IMR-90 (cell line): ENCODE measurements at places on chromosomes 1 and 21. TPM values are rescaled to one million over a fixed set of nuclear protein-coding genes. Genes with fewer than 3 reads are reported as not detected.

- H3K27ac ChIP-seq: no peak overlapping the region
- H3K4me3 ChIP-seq: no peak overlapping the region
- H3K27me3 ChIP-seq: no peaks in the 10 kb centered on the region
- H3K4me1 ChIP-seq: no peaks in the 10 kb centered on the region
- H3K36me3 ChIP-seq: peaks cover 3% of the 10 kb centered on the region
Observed at GRCh38 chr1:169809370-169810095, 14.8 kb upstream of the METTL18 start.

- H3K36me3 ChIP-seq: peaks cover 84% of the 10 kb centered on the region
- H3K27ac ChIP-seq: peak overlapping the region; percentile 35; the same call in 1 of the 2 replicates
- no peaks in the 10 kb centered on the region for H3K27me3 ChIP-seq
- no peak for DNase-seq
Observed at GRCh38 chr1:160214481-160215140, 9.4 kb downstream of the PEA15 start.

DNA sequence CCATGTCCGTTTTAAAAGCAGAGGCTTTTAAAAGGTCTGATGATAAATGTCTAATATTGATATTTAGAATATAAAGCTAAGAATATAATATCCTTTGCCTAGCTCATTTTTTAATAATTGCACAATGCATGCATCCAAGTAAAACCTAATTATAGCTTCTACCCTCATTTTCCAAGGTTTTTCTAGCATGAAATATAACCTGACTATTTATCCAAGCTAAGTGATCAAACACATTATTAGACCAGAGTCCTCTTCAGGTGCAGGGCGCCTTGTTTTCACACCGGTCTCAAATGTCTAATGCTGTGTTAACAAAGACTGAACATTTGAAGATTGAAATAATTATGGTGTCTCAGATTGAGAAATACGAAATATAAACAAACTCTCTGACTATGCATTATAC, 648.9 kb upstream of the CXADR start:
- no peak for DNase-seq
- H3K4me3 ChIP-seq: no peak overlapping the region
- H3K27ac ChIP-seq: no peak overlapping the region

GRCh38 chr1:116375887-116376728, 3.1 kb downstream of the ATP1A1 start:
- peaks cover 27% of the 10 kb centered on the region for H3K4me1 ChIP-seq
- H3K36me3 ChIP-seq: no peaks in the 10 kb centered on the region
- no peak overlapping the region for H3K4me3 ChIP-seq
- DNase-seq: peak; percentile 68
- H3K27me3 ChIP-seq: no peaks in the 10 kb centered on the region

DNA sequence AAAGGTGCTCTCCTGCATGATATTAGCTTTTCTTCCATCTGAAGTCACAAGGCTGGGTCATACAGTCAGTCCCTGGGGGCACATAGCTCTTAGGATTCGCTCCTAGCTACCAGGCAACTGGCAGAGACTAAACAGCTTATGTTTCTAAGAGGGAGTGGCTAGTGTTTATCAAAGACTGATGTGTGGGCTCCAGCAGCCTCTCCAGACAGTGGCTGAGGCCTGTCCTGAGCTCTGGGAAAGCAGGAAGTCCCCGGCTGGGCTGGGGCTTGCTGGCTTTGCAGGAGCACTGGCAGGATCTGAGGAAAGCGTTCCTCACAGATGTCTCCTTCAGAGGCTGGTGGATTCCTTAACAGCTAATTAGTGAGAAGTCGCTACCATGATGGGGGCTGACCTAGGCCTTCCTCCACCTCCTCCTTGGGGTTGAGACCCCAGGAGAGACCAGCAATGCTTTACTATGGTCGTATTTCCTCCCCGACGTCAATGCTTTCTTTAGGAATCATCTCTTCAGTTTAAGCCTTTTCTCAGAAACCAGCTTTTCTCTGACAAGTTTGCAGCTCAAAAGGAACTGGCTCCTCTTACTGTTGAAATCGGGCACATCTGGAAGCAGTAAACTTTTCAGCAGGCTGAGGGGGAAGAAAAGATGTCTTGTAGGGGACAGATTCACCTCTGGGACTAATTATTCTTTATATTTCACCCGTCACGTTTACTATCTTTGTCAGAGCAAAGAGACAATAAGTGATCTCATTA, 33.5 kb upstream of the HHAT start:
- H3K4me3 ChIP-seq: no peak overlapping the region
- no peaks in the 10 kb centered on the region for H3K36me3 ChIP-seq
- H3K4me1 ChIP-seq: peaks cover 3% of the 10 kb centered on the region; the same call in 1 of the 2 replicates
- no peak overlapping the region for H3K27ac ChIP-seq

DNA sequence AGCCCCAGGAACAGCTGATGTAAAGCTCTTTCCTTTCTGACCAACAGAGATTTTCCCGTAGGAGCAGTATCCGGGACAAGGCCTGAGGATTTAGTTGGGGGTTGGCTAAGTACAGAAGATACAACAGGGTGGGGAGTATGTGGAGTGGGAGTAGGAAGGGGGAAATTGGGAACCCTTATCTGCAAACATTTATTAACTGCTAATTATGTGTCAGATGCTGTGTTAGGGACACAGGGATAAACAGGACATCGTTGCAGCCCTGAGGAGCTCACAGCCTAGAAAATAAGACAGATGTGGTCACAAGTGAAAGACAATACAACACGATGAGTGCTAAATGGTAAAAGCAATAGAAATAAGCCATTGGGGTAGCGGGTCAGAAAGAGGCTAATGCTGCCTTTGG, 12.0 kb downstream of the CD84 start:
- no peak overlapping the region for H3K4me3 ChIP-seq
- no peaks in the 10 kb centered on the region for H3K27me3 ChIP-seq
- no peak for DNase-seq
- H3K27ac ChIP-seq: no peak overlapping the region
- no peaks in the 10 kb centered on the region for H3K4me1 ChIP-seq

- H3K4me3 ChIP-seq: no peak overlapping the region
- peaks cover 4% of the 10 kb centered on the region; the same call in 1 of the 2 replicates for H3K4me1 ChIP-seq
- no peaks in the 10 kb centered on the region for H3K27me3 ChIP-seq
- DNase-seq: peak; percentile 49
- no peak overlapping the region for H3K27ac ChIP-seq
Observed at GRCh38 chr1:59477286-59477685, 180.4 kb downstream of the FGGY start.

DNA sequence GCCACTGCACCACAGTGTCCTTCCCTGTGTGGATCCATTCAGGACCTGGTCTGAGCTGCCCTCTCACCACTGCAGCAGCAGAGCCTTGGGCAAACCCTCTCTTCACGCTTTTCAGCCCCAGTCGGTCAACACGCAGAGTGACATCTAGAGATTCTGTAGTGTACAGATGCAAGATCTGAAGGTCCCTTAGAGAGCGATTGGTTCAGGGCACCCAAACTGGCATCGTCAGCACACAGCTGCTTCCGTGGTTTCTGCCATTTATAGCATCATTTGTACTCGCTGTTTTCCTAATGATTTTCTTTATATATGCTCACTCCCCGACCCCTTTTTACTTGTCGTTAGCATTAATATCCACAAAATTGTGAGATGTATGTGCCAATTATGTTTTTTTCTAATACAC, 1.5 kb upstream of the ASCL5 start:
- no peak for DNase-seq
- no peak overlapping the region for H3K27ac ChIP-seq
- H3K27me3 ChIP-seq: peaks cover 24% of the 10 kb centered on the region
- H3K4me3 ChIP-seq: no peak overlapping the region
- no peaks in the 10 kb centered on the region; the same call in 1 of the 2 replicates for H3K36me3 ChIP-seq

DNA sequence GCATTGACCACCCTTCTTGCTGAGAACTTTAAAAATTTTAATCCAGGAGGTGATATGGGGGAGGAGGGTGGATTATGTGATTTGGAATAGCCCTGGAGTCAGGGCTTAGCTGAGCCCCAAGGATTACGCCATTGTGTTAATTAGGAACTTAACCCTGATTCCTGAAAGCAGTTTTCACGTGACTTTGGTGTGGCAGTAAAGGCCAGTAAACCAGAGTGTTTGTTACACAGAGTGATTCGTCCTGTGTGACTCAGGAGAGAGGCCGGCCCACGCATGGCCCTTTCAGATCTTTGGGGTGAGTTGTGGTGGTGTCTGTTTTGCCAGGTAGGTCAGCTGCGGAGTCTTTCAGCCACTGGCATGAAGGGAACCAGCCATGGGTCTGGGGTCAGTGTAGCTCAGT, 107.6 kb downstream of the NOS1AP start:
- H3K27me3 ChIP-seq: peaks cover 2% of the 10 kb centered on the region; the same call in 1 of the 2 replicates
- H3K27ac ChIP-seq: no peak overlapping the region
- H3K36me3 ChIP-seq: no peaks in the 10 kb centered on the region
- no peak overlapping the region for H3K4me3 ChIP-seq
- no peak for DNase-seq
- H3K4me1 ChIP-seq: no peaks in the 10 kb centered on the region

- peak overlapping the region; percentile 81 for H3K27ac ChIP-seq
- H3K4me1 ChIP-seq: peaks cover 4% of the 10 kb centered on the region
- H3K36me3 ChIP-seq: no peaks in the 10 kb centered on the region
Observed at GRCh38 chr1:147598621-147599361, 57.5 kb downstream of the BCL9 start.

DNA sequence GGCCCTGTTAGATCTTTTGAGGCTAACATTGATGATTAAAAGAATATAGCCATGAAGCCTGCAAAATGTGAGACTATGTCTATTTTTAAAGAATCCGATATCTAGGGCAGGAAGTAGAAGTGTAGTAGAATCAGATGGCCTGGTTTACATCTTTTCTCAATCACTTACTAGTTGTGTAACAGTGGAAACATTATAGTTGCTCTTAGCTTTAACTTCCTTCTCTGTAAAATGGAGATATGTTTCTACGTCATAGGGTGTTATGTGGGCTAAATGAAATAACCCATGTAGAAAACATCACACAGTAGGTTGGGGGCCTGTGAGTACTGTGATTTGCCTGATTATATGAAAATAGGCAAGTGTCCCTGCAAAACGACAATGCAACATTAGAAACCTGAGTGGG, 4.4 kb upstream of the IGFN1 start:
- peaks cover 5% of the 10 kb centered on the region for H3K4me1 ChIP-seq
- no peak overlapping the region for H3K27ac ChIP-seq
- no peak overlapping the region for H3K4me3 ChIP-seq
- H3K36me3 ChIP-seq: no peaks in the 10 kb centered on the region
- peaks cover 4% of the 10 kb centered on the region; the same call in 1 of the 2 replicates for H3K27me3 ChIP-seq

DNA sequence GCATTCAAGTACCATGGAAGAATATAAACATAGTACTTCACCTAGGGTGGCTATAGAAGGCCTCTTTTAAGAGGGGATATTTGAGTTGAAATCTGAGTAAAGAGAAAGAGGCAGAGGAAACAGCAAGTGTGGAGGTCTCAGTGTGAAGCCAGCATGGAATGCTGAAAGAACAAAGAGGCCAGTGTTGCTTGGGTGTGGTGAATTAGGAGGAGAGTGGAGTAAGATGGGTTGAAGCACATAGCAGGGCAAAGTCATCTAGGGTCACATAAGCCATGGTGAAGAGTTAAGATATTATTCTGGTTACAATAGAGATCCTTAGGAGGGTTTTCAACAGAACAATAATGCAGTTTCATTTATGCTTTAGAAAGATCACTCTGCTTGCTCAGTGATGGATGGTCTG, 37.5 kb downstream of the C1orf141 start:
- peaks cover 3% of the 10 kb centered on the region for H3K4me1 ChIP-seq
- DNase-seq: no peak
- H3K27me3 ChIP-seq: peaks cover 3% of the 10 kb centered on the region; the same call in 1 of the 2 replicates
- H3K36me3 ChIP-seq: no peaks in the 10 kb centered on the region
- H3K4me3 ChIP-seq: no peak overlapping the region

DNA sequence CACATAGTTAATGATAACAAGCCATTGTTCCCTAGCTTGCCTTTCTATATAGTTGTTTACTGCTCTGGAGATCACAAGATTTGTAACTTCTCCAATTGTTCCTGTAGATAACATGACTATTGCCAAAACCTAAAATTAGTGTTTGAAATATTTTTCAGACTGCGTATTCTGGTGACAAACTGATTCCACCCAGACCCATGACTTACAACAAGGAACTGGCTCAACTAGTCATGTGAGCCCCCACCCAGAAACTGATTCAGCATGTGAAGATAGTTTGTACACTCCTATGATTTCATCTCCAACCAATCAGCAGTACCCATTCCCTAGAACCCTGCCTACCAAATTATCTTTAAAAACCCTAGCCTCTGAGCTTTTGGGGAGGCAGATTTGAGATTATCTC, 131.4 kb upstream of the BCL9 start:
- no peak overlapping the region for H3K4me3 ChIP-seq
- no peaks in the 10 kb centered on the region for H3K36me3 ChIP-seq
- H3K27ac ChIP-seq: no peak overlapping the region
- DNase-seq: no peak
- H3K4me1 ChIP-seq: no peaks in the 10 kb centered on the region
- no peaks in the 10 kb centered on the region for H3K27me3 ChIP-seq

GRCh38 chr21:45838634-45839033, 142.9 kb upstream of the COL6A1 start:
- no peak overlapping the region for H3K27ac ChIP-seq
- no peaks in the 10 kb centered on the region for H3K36me3 ChIP-seq
- peak; percentile 56 for DNase-seq
- no peaks in the 10 kb centered on the region for H3K27me3 ChIP-seq
- H3K4me1 ChIP-seq: peaks cover 12% of the 10 kb centered on the region

- no peaks in the 10 kb centered on the region for H3K27me3 ChIP-seq
- H3K36me3 ChIP-seq: no peaks in the 10 kb centered on the region
- H3K27ac ChIP-seq: no peak overlapping the region
- no peaks in the 10 kb centered on the region for H3K4me1 ChIP-seq
- peak; percentile 61 for DNase-seq
Observed at GRCh38 chr1:226047495-226047894, 15.0 kb upstream of the H3-3A start.

GRCh38 chr1:92184632-92185031, 33.1 kb upstream of the C1orf146 start:
- peaks cover 4% of the 10 kb centered on the region; the same call in 1 of the 2 replicates for H3K36me3 ChIP-seq
- H3K4me1 ChIP-seq: peaks cover 18% of the 10 kb centered on the region
- no peak overlapping the region for H3K4me3 ChIP-seq
- H3K27me3 ChIP-seq: no peaks in the 10 kb centered on the region
- no peak overlapping the region for H3K27ac ChIP-seq

DNA sequence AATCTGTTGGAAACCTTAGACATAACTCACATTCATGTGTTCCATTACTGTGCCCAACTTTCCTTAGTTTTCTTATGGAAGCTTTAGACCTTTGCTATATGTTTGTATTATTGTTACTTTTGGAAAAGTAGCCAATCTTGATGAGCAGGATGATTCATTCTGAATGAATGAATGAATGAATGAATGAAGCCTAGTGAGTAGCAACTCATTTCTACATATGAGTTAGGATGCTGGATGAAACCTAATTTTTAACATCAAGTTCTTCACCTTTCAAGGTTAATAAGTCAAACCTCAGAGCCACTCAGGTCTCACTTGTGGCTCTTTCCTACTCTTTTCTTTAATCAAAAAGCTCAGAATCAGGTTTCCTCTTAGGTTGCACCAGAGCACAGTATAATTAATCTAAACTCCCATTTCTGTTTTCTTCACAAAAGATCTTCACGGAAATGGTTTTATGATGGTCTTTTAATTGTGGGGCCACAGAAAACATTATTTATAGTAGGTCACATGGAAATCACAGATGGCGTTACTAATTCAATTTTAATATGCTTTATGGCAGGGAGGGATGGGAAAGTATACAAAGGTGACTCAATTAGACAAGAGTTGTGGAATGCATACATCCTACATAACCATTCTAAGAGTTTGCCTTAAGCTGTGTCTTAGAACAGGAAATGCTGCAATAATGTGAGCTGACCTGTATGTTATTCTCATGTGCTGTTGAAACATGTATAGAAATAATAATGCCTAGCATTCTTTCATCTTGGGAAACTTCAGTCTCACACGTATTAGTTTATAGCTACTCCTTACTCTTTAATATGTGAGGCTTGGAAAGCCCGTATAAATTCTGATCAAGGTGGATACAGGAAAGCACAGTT, 4.5 kb upstream of the DDX59 start:
- no peak overlapping the region for H3K4me3 ChIP-seq
- H3K36me3 ChIP-seq: no peaks in the 10 kb centered on the region
- H3K27ac ChIP-seq: no peak overlapping the region

Gene RYR2
- not detected in 2 replicates for total RNA-seq

Gene NPL
- total RNA-seq: 0.36 and 0.83 TPM in 2 replicates

Gene ATP6V0B
- total RNA-seq: 72.1 and 80.3 TPM in 2 replicates

Gene NBPF6
- not detected in 2 replicates for total RNA-seq
